ENCODE measurements at places on chromosomes 3 and 15.

- no peak for DNase-seq
These were observed 8.7 kb downstream of the SEMA3F start for GRCh38 chr3:50163572-50164455.

GRCh38 chr3:110583373-110583935, 488.2 kb upstream of the NECTIN3 start:
- no peak for DNase-seq

GRCh38 chr3:184325715-184326369, 11.4 kb downstream of the EIF4G1 start:
- no peak for DNase-seq

GRCh38 chr3:50542177-50543034, 25.1 kb downstream of the C3orf18 start:
- peak; percentile 65 for DNase-seq

- DNase-seq = no peak
These were observed 2.4 kb downstream of the ANPEP start for GRCh38 chr15:89812011-89812846.

GRCh38 chr15:71228403-71228802, 113.1 kb downstream of the THSD4 start:
- no peak for DNase-seq

GRCh38 chr3:148840451-148840850, 12.8 kb downstream of the CPB1 start:
- DNase-seq = no peak

DNA sequence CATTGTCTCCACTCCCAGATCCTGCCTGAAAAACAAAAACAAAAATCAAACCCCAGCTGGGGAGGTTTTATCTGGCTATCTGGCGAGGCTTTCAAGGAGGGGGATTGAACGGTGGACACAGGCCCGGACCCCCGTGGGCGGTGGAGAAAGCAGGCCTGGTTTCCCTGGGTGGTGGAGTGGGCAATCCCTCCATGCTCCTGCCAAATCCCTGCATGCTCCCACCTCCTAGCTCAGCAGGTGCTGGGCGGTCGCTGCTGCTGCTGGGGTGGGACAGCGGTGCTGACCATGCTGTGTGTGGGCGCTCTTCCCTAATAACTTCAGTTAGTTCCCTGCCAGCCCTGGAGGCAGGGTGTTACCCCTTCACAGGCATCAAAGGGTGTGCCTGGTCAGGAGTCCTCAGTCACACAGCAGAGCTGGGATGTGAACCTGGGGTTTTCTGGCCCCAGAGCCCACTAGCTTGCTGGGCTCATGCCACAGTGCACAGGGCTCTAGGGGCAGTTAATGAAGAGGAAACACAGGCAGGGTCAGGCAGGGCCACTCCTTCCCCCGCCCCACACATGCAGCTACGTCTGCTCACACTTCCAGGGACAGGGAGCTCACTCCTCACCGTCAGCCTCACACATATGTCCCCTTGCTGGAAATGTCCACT, 15.9 kb upstream of the PLXND1 start:
- no peak for DNase-seq

- DNase-seq = no peak
These were observed 198.9 kb upstream of the CBLB start for GRCh38 chr3:106067711-106068110.

- DNase-seq = peak; percentile 5
These were observed 134.9 kb downstream of the GAP43 start for GRCh38 chr3:115758076-115758763.

DNA sequence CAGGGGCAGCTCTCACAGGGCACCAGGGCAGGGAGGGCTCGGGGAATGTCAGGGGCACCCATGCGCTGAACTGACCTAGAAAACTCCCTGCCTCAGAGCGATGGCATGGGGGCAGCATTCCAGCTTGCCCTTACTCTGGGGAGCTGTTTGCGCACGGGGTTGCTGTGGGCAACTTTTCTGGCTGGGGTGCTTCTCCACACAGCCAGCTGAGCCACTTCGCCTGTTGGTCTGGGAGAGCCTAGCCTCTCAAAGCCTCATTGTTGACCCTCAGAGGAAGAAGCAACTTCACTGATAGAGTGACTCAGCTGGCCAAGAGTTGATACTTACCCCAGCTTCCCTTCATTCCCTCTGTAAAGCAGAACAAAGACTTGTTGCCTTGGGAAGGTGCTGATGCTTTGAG, 42.6 kb upstream of the MRPS22 start:
- peak; percentile 42 for DNase-seq

DNA sequence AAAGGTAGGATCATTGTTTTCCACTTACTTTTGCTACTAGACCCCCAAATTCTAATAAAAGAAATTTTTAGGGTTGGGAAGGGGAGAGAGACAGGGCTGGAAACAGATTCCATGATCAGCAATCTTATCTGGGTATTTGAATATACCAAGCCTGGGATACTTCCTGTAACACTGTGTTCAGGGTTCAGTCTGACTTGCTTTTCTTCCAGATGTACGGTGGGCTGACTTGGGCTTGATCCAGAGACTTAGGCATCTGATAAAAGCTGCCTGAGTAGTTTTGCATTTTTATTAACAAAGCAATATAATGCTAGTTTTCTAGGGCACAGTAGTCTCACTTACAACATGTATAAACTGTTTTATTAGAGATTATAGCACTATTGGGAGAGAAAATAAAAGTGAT, 49.2 kb downstream of the KCNMB2 start:
- DNase-seq = no peak

DNA sequence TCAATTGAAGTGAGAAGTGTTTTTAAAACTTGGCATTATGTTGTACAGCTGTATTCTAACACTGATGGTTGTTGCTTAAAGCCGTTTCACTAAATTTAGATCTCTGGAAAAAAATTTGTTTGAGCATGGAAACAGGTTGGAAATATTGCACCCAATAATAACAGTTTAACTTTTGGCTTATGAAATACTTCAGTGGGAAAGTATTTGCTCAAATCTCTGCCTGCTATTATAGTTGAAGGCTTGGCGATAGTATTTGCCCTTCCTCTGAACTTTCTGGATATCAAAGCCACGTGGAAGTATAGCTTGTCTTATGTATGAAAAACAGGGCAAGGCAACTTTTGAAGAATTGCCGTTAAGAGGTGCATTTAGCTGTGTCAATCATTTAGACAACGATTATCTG, 270.3 kb upstream of the LRRFIP2 start:
- DNase-seq = no peak

GRCh38 chr3:65953301-65953812, 85.4 kb downstream of the MAGI1 start:
- DNase-seq = peak; percentile 81

GRCh38 chr15:86629409-86630356, 550.0 kb downstream of the AGBL1 start:
- no peak for DNase-seq

- no peak for DNase-seq
These were observed 26.3 kb downstream of the FBXO22 start for GRCh38 chr15:75929799-75930565.

- DNase-seq = no peak
These were observed 117.2 kb upstream of the LRIG1 start for GRCh38 chr3:66618066-66618465.

- DNase-seq = peak; percentile 84
These were observed 63.8 kb upstream of the ACP3 start for GRCh38 chr3:132253262-132253878.

- DNase-seq = no peak
These were observed 8.5 kb downstream of the TNK2 start for GRCh38 chr3:195899701-195900435.

DNA sequence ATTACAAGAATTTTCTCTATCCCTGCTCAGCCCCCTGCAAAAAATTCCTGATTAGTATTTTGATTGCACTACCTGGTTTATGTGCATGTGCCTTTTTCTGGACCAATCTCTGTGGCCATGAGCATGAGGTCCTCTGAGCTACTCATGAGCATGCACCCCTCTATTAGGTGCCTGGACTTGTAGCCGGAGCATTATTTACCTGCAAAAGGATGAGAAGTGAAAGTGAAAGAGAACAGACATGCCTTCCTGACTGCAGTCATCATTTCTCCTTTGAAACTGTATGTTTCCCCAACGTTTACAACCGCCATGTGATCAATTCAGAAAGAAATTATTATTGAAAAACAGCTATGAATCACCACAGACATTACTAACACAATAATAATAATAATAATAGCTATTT, 1008.8 kb downstream of the ROBO2 start:
- DNase-seq = no peak
